Stimulated activated CD4-positive, alpha-beta T cell treated with anti-CD3 and anti-CD28 coated beads, TNF-alpha, amount 100 ng/mL, for 4 hours (primary cell): ENCODE measurements at places on chromosomes 6 and 20.

- DNase-seq, result no peak
Measured at GRCh38 chr6:105348897-105349296, 54.0 kb downstream of the PREP start.

GRCh38 chr6:55827818-55828522 lies 47.4 kb downstream of the BMP5 start:
- no peak for DNase-seq

DNA sequence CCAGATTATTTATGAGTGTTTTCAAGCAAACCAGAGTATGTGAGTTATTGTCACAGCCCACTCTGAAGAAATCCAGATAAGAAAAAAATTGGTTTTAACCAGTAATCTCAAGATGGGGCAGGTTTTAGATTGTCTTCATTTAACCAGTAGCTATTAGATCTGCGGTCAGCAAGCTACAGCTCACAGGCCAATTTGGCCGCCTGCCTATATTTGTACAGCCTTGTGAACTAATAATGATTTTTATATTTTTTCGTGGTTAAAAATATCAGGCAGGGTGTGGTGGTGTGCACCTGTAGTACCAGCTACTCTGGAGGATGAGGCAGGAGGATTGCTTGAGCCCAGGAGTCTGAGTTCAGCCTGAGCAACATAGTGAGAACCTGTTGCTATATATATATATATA lies 5.0 kb downstream of the FAM209B start:
- no peak for DNase-seq

DNA sequence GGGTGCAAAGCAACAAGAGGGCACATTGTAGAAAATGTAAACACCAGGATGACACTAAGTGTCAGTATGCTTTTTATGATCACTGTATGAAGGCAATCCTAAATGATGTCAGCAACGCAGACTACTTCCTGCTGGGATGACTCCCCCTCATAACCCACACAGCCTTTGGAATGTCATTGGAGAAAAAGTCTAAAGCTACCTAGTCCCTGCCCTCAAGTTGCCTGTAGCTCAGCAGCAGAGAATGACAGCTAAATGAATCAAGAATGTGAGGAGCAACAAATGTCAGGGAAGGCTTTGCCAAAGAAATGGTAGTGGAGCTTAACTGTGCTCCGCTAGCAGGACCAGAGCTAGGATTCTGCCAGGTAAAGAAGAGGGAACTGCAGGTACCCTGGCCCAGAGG lies 555.6 kb downstream of the CD83 start:
- DNase-seq, result no peak

GRCh38 chr6:148416330-148416965 lies 73.8 kb downstream of the SASH1 start:
- DNase-seq, result no peak

GRCh38 chr6:157804448-157805327 lies 18.4 kb upstream of the SNX9 start:
- no peak for DNase-seq

DNA sequence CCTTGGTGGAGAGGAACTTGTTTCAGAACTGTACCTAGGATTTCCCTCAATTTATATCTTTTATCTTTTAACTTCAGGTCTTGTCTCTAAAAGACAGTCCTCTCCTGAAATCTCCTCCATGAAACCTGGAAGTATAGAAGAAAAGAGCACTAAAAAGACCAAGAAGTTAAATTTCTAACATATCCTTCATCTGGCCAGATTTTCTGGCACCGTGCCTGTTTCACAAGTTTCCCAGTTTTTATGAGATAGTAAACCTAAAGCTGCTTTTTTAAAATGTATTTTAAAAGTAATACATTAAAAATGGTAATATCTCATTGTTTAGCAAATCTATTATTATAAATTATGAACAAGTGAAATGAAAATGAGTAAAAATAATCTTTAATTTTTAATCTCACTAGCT lies 348.3 kb upstream of the RSPO3 start:
- DNase-seq, result no peak
